Stimulated activated CD8-positive, alpha-beta memory T cell treated with anti-CD3 and anti-CD28 coated beads, Interleukin-2, amount 100 ng/mL, for 1 hour (primary cell): ENCODE measurements at places on chromosomes 6 and 20.

DNA sequence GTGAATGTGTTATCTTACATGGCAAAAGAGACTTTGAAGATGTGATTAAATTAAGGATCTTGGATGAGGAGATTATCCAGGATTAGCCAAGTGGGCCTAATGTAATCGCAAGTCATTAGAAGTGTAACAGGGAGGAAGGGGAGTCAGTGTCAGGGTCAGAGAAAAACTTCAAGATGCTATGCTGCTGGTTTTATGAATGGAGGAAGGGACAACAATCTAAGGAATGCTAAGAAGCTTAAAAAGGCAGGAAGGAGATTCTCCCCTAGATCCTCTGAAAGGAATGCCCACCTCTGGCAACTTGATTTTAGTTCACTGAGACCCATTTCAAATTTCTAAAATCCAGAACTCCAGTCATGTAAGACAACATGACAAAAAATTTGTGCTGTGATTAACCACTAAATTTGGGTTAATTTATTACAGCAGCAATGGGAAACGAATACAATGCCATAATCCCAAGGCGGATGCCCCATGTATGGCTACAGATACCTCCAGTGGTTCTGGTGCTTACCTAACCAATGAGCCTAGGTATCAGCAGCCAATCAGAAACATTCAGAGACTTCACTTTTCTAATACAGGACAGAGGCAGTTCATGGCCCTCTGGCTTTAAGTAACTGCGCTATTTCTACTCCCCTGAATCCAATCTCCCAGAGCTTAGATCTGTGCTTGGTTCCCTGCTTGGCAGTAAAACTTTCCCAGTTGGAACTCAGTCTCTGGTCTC, 3.6 kb upstream of the TAAR8 start:
- no peak for DNase-seq

DNA sequence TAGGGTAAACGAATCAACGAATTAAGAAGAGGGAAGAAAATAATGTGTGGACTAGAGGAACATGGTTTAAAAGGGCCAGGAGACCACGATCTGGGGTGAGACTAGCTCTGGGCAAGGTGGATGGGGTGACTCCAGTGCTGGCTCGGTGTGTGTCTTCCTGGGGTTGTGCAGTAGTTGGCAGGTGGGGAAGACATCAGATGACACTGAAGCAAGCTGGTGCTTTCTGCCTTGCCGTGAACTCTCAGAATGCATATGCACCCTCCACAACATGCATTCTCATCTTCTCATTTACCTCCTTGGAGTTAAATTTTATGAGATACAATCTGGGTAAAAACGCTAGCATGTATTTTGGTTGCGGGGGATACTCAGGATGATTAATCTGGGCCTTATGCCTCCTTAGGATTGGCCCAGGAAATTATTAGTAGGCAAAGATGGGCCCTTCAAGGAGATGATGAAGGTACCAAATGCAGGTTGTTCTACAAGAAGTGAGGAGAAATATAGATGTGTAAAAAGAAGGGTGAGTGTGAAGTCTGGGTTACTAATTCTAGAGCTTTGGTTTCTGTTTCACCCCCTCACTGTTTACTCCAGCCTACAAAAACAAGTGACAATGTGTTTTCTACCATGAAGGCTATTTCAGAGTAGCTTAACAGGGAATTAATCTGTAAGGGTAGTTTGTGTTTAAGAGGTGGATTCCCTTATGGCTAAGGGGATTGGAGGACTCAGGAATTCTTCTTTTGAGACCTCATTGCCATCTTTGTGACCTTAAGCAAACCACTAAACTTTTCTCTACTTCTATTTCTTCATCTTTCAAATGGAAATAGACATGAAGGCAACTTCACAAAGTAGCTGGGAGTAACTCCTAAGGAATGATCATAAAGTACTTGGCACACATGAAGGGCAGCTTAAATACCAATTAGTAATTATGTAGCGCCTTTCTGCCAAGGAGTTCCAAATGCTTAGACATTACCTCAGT, 71.0 kb upstream of the SUPT3H start:
- DNase-seq, result no peak

DNA sequence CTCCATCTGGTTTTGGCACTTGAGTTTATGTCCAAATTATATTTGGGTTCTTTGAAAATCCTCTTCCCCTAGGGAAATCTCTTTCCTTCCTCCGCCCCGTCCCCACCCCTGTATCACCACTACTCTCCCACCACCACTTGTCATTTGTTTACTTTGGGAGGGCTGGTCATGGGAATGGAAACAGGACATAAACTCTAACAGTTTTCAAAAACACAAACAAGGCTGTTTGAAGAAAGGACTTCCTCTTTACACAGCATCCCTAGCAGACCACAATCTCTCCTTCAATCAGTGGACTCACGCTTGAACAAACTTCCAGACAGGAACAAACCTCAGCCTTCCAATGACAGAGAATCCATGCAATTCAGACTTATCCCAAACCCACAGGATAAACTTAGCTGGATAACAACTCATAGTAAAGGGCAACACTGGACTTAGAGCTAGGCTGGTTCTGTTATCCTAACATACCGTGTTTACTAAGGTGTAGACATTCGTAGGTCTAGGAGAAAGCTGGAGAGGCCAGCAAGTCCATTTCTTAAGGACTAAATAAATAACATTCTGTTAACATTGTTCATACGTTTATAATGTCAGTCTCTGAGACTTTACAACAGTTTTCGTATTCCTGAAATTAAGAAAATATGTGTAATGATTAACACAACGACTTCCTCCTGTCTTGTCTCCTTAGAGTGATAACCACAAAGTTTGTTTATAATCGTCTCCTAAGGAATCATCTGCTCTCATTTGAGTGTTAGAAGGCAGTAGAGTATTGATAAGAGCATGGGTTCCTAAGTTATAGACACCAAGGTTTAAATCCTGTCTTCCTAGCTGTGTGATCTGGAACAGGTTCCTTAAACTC, 44.1 kb upstream of the CTAGE9 start:
- no peak for DNase-seq

- no peak for DNase-seq
Measured at GRCh38 chr6:164097551-164098398, 683.3 kb downstream of the QKI start.

DNA sequence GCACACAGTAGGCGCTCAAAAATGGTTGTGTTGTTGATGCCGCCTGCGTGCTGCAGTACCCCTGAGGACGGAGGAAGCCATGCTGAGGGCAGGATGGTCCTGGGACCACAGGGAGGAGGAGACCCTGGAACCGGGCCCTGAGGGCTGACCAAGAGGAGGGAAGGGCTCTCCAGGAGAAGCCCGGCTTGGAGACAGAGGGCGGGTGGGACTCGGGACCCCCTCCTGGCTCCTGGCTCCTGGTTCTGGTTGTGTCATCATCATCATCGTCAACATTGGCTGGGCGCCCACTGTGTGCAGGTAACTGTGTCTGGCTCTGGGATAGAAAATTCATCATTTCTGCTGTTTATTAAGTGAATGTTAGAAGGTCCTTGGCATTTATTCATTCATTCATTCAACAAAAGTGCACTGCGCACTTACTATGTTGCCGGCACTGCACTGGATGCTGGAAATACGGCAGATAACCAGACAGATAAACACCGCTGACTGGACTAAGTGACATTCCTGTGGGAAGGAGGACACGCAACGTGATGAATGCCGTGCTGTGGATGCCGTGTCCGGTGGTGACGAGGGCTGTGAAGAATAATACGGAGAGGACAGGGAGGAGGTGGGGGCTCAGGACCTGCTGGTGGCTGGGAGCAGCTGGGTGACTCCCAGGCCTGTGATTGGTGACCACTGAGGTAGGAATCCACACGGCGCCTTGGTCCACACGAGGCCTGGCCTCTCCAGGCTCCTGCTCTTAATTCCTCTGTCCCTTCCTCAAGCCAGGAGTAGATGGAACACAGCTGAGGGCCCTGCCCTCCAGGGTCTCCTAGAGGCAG, 35.3 kb downstream of the SPDEF start:
- no peak for DNase-seq

GRCh38 chr6:56279331-56280080, 32.1 kb upstream of the COL21A1 start:
- DNase-seq, result no peak

DNA sequence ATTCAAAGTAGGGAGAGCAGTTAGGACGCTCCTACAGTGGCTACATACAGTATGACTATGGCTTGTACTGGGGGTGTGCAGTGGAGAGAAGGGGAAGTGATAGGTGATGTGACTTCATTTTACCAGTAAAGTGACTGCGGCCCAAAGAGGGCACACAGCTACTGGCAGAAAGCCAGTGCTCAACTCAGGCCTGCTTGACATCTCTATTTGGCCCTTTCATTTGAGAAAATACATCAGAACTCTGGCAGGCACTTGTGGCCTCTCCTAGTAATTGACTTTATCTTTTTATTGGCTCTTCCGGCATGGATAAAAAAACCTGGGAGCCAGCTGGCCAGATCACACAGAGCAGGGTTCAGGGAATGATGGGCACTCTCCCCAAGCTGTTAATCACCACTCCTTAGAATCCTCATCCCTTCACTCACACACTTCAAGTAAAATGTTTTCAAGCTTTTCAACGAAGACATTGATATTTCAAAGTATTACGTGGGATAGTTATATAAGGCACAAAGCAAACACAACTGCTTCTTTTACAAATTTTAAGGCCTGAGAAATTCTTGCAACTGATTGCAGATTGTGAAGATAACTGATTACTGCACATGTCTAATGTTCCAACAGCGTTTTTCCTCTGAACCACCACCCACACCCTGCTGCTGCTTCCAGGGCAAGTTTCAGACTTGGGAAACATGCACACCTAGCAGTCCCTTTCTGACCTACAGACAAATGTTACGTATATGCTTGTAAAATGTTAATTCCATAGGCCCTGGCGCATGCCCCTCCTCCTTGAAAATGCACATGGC, 73.5 kb downstream of the TNFRSF21 start:
- no peak for DNase-seq
